KBM-7 (cell line): ENCODE measurements at places on chromosomes 13 and 19.

- no peak for DNase-seq
Observed at GRCh38 chr19:51075998-51076397, 6.7 kb downstream of the KLK14 start.

DNA sequence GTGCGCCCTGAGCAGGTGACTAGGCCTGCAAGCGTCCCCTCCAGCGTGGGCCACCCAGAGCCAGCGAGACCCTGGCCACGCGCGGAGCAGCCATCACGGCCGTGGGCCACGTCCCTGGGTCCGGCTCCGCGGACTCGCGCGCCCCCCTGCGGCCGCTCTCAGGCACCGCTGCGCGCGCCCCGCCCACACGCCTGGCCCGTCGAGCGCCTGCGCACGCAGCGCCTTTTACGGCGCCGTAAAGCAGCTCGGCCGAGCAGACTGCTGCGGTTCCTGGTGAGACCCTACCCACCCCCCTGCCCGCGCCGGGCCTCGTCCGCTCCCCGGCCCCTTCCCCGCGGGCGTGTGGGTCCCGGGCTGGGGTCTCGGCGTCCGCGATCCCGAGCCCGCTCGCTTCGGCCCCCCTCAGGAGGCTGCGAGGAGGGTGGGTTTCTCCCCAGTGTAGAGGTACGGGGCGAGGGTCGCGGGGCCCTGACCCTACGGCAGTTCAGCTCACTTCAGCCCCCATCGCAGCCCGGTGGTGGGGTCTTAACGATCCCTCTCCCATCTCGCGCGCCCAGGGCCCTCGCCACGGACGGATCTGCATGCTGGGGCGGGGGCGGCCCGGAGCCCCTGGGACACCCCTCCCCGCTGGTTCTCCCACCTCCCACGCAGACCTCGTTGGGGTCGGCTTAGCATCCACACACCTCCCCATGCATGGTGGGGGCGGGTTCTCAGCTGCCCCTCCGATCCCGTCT lies at the start of gene TRAPPC5:
Gene TRAPPC5, plus strand, starts transcription at position 228 of the 734 bp plus-strand sequence. CDS start 1,421 bp downstream, outside the sequence.
- DNase-seq, result peak; percentile 85

DNA sequence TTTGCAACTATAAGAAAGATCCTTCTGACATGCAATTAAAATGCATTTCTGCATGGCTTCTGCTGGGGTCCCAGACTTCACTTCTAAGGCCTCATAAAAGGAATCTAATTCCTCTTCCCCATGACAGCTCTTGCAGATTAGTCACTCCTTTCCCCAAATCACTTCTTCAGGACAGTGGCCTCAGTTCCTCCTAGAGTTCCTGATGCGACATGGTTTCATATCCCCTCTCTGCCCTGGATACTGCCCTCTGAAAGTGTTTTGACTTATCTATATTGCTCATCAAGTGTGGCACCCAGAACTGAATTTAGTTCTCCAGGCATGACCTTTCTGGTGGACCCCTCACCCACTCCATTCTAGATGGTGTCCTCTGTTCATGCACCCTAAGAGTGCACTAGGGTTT lies 238.1 kb downstream of the FOXO1 start:
- no peak for DNase-seq

DNA sequence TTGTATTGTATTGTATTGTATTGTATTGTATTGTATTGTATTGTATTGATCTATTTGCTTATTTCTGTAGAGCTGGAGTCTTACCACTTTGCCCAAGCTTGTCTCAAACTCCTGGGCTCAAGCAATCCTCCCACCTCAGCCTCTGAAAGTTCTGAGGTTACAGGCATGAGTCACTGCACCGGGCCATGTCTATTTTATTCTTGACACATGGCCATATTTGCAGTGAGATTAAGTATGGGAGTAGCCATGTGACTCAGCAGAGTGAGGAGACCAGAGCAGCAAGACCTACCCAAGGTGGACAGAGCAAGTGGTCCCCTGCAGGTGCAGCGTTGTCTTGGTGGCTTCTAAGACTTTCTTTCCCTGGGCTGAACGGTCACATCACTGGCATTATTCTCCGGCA lies 49.1 kb upstream of the UBAC2 start:
- DNase-seq, result peak; percentile 14

DNA sequence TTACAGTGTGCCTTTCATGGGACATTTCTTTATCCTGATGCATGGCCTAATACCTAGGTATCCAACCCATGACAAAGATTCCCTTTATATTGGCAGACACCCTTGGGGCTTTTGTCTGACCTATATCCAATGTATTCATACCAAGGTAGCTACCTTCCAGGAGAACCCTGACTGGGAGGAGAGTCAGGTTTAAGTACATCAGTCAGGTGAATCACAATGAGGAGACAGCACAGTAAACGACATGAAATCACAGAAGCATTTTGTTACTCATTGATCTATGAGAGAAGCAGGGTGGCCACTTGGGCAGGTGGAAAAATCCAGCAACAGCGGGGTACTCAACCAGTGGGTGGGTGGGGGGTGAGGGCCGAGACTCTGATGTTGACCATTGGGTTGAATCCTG lies 527.4 kb upstream of the ATXN8OS start:
- no peak for DNase-seq

DNA sequence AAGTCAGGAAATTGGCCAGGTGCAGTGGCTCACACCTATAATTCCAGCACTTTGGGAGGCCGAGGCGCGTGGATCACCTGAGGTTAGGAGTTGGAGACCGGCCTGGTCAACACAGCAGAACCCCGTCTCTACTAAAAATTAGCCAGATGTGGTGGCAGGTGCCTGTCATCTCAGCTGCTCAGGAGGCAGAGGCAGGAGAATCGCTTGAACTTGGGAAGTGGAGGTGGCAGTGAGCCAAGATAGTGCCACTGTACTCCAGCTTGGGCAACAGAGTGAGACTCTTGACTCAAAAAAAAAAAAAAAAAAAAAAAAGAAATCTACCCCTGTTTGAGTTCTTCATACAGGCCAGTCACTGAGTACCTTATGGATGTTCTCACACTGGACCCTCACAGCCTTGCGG lies 42.0 kb downstream of the SLC15A1 start:
- DNase-seq, result no peak

- DNase-seq, result no peak
Observed at GRCh38 chr13:113350938-113351335, 13.0 kb downstream of the GRTP1 start.

DNA sequence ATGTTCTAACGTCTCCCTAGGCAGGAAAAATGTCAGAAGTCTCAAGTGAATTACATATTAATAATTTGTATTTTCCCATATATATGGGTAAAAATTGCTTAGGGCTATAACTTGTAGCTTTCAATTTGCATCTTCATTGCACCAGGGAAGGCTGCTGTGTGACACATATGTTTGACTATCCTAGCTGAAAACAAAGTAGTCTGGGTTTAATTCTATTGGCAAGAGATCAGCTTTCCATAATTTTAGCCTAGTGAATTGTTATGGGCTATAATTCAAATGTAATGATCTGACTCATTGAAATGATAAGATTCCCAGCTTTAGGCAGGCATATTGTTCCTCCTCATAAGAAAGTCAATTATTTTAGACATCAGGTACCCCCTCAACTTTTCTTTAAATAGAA lies 553.1 kb downstream of the DCT start:
- no peak for DNase-seq

DNA sequence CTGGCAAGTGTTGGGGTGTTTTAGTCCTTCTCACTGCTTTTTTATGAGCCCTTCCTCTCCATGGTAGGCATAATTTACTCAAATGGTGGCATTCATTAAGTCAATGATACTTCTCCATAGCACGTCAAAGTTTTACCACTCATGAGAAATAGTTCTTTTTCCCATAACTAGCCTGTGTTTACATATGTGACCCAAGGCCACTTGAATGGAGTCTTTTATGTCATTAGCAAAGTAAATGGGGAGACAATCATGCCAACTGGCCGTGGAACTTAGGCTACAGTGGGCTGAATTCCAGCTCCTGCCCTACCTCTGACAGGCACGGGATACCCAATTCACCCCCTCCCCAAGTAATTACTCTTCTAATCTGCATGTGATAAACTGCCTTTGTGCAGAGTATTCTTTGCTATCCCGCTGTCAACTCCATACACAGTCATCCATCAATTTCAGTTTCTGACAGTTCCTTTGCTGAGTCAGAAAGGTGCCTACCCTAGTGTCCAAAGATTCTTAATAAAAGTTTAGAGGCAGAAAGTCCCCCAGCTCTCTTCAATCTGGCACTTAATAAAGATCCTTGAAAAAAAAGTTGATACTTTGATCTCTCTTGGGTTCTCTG lies 16.9 kb downstream of the PROSER1 start:
- no peak for DNase-seq
